HS-5 (cell line): ENCODE measurements at places on chromosomes 2 and 18.

DNA sequence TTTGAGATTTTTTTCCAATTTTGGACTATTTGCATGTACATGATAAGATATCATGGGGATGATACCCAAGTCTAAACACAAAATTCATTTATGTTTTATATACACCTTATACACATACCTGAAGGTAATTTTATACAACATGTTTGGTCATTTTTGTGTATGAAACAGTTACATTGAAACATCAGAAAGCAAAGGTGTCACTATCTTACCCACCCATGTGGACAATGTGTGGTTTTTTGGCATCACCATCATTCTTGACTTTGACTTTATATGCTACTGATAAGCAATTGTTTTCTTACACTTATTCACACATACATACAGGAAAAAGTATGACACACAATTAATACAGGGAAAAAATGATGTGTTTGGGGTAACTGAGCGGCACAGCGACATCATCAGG, 51.0 kb upstream of the ACVR1 start:
- no peak for DNase-seq

DNA sequence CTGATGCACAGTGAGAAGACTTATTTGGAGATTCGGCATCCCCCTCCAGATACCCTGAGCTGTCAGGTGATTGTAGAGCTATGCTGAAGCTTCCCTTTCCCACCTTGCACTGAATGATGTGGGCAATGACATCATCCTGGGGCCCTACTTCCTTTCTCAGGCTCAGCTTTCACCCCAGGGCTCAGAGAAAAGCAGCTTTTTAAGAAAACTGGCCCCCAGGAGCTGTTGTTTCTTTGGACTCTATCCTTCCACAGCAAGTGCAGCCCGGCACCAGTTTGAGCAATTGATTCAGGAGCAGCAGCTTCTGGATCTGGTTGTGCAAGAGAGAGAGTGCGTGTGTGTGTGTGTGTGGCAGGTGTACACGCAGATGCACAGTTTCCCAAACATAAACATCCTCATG, 251.3 kb downstream of the ANAPC1 start:
- no peak for DNase-seq

DNA sequence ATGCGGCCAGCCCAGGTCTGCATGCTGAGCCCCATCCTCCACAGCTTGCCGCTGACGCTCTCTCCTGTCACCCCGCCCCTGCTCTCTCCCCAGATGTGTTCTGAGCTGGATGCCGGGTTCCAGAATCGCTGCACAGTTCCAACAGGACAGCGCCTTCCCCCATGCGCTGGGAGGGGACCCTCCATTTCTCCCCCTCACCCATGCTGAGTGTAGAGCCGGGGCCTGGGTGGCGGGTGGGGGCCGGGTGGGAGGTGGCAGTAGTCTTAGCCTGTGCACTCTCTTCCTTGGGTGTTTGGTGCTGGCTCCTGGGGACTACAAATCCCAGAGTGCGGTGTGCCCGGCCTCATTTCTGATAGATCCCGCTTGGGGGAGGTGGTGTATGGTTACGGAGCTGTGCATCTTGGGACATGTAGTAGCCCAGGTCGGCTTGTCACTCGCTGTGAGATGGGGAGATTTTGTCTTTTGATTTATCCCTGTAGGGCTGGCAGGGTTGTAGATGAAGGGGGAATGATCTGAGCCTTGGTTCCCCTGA, 6.8 kb downstream of the DNAJB2 start:
- DNase-seq = no peak

DNA sequence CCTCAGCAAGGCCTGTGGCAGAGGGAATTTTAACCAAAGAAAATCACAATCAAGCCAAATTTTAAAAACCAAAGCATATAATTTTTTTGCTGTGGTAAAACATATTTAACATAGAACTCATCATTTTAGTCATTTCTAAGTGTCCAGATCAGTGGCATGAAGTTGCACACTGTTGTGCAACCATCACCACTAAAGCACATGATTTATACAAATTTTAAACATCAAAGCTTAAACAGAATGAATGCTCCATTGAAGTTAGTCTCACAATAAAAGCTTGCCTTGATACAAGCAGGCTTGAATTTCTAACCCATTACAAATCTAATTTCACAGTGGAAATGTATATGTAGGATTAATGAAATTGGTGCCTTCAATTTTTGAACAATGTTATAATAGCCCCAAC, 31.2 kb downstream of the FTCDNL1 start:
- DNase-seq = no peak

DNA sequence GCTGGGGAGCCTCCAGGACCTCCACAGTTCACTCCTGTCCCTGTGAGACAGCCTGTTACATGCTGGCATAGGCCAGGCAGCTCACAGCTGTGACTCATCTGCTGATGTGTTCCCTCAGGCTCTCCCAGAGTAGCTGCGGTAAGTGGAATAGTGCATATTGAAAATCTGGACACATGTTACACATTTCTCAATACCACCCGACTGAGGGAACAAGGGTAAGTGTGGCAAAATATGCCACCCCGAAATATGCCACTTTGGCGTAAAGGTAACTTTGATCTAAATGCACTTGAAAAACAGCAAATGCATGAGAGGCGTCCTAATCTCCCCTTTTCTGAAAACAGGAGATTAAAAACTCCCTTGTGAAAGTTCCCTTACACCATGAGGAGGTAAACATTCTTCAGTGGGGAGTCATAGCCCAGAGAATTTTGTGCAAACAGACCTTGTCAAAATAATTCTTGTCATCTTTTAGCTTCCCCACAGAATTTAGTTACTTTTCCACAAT, 557.9 kb downstream of the CCDC85A start:
- DNase-seq = peak; percentile 95

DNA sequence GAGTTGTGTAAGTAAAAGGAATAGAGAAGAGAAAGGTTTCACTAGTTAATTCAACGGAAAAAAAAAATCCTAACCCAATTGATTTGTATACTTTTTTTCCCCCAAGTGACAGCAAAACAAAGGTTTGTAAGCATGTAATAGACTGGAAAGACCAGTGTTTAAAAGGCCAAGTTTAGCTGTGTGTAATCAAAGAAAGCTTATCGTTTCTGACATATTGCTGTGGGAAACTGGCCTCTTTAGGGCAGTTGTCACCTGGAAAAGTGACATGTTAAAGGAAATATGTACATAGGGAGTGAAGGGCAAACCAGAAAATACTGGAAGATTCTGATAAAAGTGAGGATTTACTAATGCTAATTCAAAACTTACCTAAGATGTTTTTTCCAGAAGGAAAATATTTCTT, 45.9 kb upstream of the EPHA4 start:
- DNase-seq = no peak

- DNase-seq = no peak
Measured at GRCh38 chr18:52345428-52345827, 5.4 kb downstream of the DCC start.

- DNase-seq = no peak
Measured at GRCh38 chr2:47719099-47719498, 63.8 kb upstream of the MSH6 start.

- DNase-seq = peak; percentile 70
Measured at GRCh38 chr2:36486521-36487044, 111.4 kb downstream of the FEZ2 start.

DNA sequence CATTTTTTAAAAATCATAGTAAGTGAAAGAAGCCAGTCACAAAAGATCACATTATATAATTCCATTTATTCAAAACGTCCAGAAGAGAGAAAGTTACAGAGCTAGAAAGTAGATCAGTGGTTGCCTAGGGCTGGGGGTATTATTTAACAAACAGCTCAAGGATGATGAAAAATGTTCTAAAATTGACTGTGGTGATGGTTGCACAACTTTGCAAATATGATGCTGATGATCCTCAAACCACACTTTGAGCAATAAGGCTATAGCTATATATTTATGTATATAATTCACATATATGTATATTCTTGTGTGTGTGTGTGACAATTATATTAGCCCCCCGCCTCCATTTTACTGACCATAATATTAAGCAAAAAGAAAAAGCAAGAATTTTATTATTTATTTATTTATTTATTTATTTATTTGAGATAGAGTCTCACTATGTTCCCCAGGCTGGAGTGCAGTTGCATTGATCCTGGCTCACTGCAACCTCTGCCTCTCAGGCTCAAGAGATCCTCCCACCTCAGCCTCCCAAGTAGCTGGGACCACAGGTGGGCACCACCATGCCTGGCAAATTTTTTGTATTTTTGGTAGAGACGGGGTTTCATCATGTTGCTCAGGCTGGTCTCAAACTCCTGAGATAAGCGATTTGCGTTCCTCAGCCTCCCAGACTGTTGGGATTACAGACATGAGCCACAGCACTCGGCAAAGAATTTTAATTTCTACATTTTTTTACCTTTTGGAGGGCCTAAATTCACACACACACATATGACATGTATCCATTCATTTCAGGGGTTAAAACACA, 1.9 kb downstream of the WDR12 start:
- DNase-seq = no peak

DNA sequence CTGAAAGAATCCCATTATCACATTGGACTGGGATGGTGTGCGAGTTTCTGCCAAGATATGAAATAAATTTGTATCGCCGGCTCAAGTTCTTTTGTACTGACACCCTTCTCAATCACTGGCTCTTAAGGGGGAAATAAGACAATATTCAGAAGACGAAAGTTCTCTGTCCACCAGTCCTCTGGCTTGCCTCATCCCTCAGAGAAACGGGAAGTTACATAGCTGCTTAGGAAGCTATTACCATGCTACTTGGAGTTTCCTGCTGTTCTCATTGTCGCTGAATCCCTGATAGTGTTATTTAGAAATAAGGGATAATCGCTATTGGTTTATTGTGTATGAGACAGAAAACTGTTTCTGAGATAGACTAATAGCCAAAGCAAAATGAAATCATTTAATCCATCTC, 205.0 kb upstream of the ZNF521 start:
- no peak for DNase-seq
